ENCODE measurements at places on chromosomes 1 and 21.

DNA sequence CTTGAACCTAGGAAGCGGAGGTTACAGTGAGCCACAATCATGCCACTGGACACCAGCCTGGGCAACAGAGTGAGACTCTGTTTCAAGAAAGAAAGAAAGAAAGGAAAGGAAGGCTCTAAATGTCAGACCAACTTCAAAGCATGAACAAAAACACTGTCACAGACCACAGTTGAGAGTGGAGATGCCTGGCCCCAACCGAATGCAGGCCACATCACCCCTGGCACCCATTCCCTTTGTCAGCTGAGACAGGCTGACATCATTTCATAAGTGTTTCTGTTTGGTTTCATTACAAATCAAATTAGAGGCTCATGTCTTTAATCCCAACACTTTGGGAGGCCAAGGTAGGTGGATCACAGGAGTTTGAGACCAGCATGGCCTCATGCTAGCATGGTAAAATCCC is 28.6 kb upstream of the NADK start:
- DNase-seq = no peak

DNA sequence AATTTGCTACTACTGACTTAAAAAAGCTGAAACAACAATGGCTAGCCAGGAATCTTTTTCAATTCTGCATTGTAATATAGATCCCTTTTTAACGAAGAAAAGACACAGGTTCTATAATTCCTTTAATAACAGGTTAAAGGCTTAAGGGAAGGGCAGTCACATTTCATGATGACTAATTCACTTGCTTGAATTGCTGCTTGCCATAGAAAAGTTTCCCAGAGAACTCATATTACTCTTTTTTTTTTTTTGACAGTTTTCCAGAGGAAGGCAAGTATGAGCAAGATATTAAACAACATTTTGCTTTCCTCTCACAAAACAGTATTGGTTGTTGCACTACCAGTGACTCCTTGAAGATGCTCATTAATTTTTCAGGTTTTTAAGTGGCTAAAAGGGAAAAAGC is 60.9 kb downstream of the IL23R start:
- no peak for DNase-seq

DNA sequence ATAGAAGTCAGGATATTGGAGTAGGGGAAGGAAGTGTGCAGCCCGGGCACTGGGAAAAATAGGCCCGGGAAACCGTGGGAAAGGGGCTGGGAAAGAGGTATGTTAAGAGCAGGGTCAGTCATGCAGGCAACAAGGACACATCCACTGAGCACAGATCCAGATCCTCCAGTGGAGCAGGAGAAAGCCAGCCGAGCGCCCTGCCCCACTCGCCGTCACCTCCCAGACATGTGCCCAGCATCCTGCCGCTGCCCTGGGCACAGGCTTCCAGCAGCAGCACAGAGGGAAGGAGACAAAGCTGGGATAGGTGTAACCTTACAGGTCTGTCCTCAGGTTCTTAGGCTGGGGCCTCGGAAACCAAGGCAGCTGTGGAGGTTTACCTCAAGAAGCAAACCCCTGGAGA is 64.2 kb downstream of the FAM163A start:
- no peak for DNase-seq

GRCh38 chr1:94384485-94385265 is 33.5 kb upstream of the ABCD3 start:
- DNase-seq = no peak

DNA sequence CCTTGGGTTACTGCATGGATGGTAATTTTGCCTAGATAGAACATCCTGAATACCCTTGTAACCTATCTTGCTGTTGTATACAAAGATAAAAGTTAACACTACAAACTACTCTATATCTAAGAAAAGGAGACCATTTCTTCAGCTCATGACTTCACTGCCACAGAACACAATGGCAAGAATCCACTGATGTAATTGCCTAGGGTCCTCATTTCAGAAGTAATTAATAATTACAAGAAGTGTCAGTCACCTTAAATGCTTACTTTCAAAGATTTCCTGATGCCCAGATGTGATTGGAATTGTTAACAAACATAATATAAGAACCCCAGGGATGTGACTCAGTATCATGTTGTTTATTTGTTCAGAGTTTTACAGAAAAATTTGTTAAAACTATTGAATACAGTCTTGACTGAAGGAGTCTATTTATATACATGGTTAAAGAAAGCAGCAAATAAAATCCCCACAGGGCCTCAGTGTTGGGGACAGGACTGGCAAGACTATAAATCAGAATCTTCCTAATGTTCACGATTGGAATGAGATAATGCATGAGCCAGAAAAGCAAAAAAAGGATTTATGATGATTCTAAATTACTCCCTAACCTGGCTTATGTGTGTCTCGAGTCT is 83.9 kb downstream of the CRB1 start:
- no peak for DNase-seq

- no peak for DNase-seq
Observed at GRCh38 chr1:247500865-247501264, 35.4 kb downstream of the OR2C3 start.

DNA sequence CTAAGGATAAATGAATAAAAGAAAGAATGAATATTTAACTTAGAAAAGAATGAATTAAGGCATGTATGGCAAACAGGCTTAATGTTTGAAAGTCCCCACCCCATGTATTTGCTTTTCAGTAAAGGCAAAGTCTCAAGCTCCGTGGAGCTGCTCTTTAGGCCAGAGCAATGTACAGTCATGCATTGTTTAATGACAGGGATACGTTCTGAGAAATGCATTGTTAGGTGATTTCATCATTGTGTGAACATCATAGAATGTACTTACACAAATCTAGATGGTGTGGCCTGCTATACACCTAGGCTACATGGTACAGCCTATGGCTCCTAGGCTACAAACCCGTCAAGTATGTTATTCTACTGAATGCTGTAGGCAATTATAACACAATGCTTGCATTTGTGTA is 51.6 kb upstream of the SPATA6 start:
- no peak for DNase-seq

- DNase-seq = no peak
Observed at GRCh38 chr1:89907727-89908212, 86.9 kb downstream of the LRRC8D start.

- DNase-seq = no peak
Observed at GRCh38 chr1:209219791-209220524, 363.6 kb upstream of the CAMK1G start.

Data from NCI-H146 (cell line).